ENCODE measurements at places on chromosomes 16 and 17.

DNA sequence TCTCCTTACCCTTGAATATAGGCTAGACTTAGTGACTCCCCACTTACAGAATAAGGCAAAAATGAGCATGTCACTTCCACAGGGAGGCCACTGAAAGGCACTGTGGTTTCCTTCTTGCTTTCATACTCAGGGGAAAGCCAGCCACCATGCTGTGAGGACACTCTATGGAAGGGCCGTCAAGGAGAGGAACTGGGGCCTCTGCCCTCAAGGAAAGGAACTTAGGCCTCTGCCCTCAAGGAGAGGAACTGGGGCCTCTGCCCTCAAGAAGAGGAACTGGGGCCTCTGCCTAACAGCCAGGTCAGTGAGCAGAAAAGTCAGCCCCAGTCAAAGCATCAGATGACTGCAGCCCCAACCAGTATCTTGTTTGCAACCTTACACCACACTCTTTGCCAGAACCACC is 30.1 kb downstream of the VPS35 start:
- DNase-seq, result no peak

- no peak for DNase-seq
Observed at GRCh38 chr16:22751104-22751667, 62.8 kb upstream of the HS3ST2 start.

DNA sequence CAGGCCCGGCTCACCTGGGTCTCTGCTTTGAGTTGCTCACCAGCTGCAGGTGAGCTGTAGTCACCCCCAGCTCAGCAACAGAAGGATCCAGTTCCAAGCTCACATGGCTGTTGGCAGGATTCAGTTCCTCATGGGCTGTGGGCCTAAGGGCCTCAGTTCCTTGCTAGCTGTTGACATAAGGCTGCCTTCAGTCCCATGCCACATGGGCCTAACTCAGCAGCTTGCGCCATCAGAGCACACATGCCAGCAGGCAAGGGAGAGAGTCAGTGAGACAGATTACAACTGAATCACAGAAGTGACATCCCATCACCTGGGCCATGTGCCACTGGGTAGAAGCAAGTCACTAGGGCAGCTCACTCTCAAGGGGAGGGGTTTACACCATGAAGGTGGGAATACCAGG is 24.7 kb downstream of the PSMD7 start:
- peak; percentile 59 for DNase-seq

GRCh38 chr16:19716183-19716582 is 1.8 kb downstream of the KNOP1 start:
- no peak for DNase-seq

GRCh38 chr16:48500981-48501380 is 109.0 kb downstream of the N4BP1 start:
- DNase-seq, result peak; percentile 81

DNA sequence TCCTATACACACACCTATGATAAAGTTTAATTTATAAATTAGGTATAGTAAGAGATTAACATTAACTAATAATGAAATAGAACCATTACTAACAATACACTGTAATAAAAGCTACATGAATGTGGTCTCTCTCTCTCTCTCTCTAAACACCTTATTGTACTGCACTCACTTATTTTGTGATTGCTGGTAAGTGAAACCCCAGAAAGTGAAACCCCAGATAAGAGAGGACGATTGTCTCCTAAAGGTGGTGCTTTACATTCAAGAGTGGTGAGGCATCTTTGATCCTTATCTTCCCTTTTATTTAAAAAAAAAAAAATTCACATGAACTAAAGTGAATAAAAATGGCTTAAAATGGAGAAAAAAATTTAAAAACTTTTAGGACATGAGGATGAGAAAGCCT is 80.1 kb upstream of the TRAP1 start:
- no peak for DNase-seq

GRCh38 chr16:518858-519257 is 8.7 kb upstream of the CAPN15 start:
- no peak for DNase-seq

GRCh38 chr16:84553873-84554399 is 49.5 kb upstream of the MEAK7 start:
- no peak for DNase-seq

- peak; percentile 89 for DNase-seq
Observed at GRCh38 chr17:48642059-48642842, 16.1 kb upstream of the HOXB9 start.

Data from mesenteric fat pad (tissue), 1 donor.